ENCODE measurements at places on chromosomes 4 and X.

- no peak for DNase-seq
Observed at GRCh38 chrX:19883878-19884277, 3.5 kb downstream of the SH3KBP1 start.

- DNase-seq, result no peak
Observed at GRCh38 chr4:168737806-168738172, 240.9 kb downstream of the PALLD start.

DNA sequence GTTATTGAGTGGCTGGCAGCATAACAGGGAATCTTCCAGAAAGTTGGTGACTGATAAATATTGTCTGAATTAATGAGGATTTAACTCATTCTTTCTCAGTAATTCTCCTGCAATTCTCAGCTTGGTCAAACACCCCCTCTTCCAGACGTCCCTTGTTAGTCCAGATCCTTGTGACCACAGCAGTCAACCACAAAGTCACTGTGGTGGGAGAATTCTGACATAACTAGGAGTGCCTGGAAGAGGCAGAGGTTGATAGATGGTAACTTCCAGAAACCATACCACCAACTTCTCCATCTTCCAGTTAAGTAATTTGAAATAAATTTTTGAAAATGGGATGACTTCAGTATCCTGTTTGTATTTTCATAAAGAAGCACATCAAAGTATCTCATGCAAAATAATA is 90.1 kb downstream of the CEP44 start:
- DNase-seq, result no peak

GRCh38 chr4:164413743-164414142 is 340.2 kb upstream of the SMIM31 start:
- DNase-seq, result no peak

- no peak for DNase-seq
Observed at GRCh38 chr4:2570036-2570435, 33.6 kb downstream of the FAM193A start.

- peak; percentile 43 for DNase-seq
Observed at GRCh38 chr4:72893354-72894066, 176.0 kb downstream of the COX18 start.

DNA sequence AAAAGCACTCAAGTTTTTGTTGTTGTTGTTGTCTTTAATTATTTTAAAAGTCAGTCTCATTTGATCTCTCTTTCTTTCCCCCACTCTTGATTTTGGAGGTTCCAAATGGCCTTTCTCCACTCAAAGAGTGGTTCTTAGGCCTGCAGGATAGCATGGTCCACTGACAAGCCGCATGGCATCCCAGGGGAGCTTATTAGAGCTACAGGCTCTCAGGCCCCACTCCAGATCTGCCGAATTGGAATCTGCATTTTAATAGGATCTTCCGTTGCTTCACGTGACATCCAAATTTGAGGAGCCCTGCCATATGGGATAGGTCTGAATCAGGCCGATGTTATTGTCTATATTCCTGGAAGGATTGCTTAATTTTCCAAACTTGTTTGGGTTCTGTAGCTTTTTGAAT is 72.1 kb downstream of the CPE start:
- DNase-seq, result no peak

DNA sequence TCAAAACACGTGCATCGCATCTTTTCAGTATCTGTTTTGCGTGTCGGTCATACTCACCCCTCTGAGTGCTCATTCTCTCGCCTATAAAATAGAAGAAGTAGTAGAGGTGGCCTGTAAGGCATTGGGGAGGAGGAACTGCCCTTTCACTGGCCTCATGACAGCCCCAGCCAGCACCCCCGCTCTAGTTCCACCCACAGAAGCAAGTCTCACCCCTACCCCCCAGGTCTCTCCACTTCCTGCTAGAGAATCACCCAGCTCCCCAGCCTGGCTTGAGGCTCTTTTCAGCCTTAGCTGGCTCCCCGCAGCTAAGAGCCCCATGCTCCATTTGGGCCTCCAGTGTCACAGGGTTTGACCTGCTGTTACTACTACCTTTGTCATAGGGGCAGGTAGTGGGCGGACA is 11.8 kb downstream of the HDAC6 start:
- DNase-seq, result no peak

GRCh38 chr4:118865091-118865708 is 23.5 kb upstream of the SYNPO2 start:
- DNase-seq, result peak; percentile 55

DNA sequence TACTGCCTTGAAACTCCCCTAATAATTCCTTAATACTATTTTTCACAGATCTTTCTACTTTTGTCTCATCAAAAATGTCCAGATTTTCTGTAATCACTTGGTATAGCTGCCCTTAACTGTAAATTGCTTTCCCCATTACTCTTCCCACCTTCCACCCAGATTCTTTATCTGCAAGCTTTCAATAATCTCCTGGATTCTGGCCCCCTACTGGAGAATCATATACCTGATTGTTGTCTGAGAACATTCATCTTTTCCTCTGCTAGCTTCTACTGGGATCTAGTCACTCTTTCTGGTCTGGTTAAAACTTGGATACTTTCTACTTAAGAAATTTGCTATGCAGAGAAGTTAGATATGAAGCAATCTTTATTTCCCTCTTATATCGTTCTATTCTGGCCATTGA is 552.6 kb downstream of the PCDH19 start:
- no peak for DNase-seq

DNA sequence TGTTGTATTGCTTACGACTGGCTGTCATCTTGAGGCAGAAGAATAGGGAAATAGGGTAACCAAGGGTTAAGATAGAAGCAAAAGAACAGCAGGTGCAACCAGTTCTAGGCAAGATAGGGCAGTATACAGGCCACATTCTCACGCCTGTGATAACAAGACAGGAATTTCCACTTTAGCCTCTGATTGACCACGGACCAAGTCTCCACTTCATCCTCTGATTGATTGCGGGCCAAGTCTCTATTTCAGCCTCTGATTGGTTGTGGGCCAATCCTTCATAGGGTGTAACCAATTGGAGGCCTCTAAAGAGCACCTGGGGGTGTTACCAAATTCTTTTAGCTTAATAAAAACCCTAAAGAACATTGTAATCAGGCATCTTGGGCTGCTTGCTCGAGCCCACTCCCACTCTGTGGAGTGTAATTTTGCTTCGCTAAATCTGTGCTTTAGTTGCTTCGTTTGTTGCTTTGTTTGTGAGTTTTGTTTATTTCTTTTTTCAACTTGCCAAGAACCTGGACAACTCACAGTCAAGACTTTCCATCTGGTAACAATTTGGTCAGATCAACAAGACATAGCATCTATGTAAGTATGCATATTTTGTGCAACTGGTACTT is 8.7 kb upstream of the TBC1D9 start:
- no peak for DNase-seq

DNA sequence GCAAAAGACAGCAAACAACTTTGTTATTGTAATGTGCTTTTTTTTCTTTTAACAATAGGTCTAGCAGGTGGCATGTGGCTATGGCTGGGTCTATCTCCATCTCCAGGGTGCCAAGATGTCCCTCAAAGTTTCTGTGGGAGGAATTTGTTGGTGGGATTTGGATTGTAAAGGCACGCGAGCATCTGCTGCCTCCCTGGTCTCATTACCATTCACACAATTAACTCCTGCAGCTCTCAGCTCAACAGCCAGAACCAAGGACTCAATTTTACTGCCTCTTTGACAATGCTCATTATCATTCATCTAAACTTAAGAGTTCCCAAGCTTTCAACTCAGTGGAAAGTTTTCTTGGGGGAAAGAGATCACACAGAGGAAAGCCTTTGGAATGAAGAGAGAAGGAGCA is 10.9 kb upstream of the PCDH18 start:
- DNase-seq, result no peak

DNA sequence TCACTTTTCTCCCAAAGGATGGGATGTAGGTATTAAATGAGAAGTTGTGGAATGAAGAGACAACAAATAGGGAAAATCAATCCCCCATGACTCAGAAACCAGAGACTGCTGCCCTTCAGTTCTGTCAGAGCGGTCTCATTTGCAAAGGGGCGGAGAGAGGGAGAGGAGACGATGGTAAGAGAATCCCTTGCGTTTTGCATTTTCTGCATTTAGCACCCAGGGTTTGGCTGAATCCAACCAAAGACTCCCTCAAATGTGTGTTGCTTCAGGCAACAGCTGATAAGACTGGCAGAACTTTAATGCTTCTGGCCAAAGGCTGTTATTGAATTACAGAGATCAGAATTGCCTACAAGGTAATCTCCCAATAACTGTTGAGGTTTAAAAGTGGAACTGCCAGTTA is 230.2 kb downstream of the EVC2 start:
- DNase-seq, result no peak

GRCh38 chrX:52270453-52271116 is 85.9 kb downstream of the MAGED4 start:
- no peak for DNase-seq

GRCh38 chr4:689723-690122 is 772 bp upstream of the SLC49A3 start:
- DNase-seq, result no peak

- DNase-seq, result no peak
Observed at GRCh38 chr4:38013461-38014366, 53.5 kb downstream of the PTTG2 start.

- DNase-seq, result no peak
Observed at GRCh38 chr4:30535255-30535654, 184.9 kb upstream of the PCDH7 start.

DNA sequence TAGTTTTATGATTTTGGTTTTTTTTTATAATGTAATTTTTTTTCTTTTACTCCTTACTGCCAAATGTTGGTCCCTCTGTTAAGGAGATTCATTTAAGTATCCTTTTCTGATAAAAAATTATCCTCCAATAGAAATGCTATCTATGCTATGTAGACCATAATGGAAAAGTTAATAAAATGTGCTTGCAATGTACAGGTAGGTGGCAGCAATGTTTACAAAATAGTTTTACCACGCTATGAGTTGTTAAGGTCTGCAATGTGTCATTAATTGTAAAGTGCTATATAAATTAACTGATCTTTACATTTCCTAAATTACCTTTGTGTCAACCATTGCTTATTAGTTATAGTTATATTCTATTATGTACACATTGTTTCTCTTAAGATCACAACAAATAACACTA is 3.8 kb upstream of the CENPC start:
- DNase-seq, result no peak

DNA sequence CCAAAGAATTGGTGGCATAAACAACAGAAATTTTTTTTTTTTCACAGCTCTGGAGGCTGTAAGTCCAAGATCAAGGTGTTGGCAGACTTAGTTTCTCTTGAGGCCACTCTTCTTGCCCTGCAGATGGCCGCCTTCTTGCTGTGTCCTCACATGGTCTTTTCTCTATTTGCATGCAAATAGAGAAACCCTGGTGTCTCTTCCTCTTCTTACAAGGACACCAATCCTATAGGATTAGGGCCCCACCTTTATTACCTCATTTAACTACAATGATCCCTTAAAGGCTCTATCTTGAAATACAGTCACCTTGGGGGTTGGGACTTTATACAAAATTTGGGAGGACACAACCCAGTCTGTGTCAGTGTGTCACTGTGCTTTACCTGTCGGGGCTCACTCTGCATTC is 175.4 kb upstream of the PGRMC2 start:
- DNase-seq, result no peak

DNA sequence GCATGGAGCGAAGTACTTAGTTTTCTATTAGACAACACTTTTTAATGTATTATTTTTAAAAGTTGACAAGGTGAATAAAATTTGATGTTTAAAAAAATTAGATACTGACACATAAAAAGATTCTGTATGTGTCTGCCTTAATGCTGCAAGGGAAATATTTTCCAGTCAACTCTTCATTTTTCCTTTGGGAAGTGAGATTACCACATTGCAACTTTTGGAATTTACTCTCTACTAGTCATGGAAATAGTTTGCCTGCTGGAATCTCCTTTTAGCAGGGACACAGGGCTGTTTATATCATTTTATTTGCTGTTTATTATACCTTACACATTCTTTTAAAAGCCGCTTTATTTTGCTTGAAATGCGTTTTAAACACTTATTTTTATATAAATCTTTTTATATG is 135.1 kb downstream of the MID1 start:
- DNase-seq, result no peak
